ENCODE measurements at places on chromosomes 3 and 15. TPM values are rescaled to one million over a fixed set of nuclear protein-coding genes. Genes with fewer than 3 reads are reported as not detected.

The NKIRAS1 gene
- 3.8 TPM for total RNA-seq

The PARP15 gene
- total RNA-seq, result 40.6 TPM

The CORO2B gene
- total RNA-seq, result not detected

DNA sequence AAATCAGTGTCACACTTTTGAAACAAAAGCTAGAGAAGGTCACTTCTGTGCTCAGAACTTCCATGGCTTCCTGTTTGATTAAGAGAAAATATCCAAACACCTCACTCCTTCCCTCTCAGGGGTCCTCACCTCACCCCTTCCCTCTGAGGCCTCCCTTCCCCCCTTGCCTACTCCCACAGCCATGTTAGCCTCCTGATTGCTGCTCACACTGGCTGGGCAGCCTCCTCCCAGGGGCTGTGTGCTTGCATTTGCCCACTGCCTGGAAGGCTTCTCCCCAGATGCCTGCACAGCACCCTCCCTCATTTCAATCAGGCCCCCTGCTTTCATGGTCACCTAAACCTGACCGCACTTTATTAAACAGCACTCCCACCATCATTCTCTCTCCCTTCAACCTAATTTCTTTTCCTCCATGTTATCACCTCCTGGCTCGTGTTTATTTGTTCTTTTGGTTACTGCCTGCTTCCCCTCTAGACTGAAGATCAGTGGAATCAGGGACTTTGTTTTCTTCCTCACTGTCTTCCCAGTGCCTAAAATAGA, 10.4 kb downstream of the BOC start:
- no peaks in the 10 kb centered on the region for H3K36me3 ChIP-seq
- H3K4me1 ChIP-seq, result peaks cover 23% of the 10 kb centered on the region
- H3K27me3 ChIP-seq, result peaks cover 61% of the 10 kb centered on the region
- H3K4me3 ChIP-seq, result no peak overlapping the region
- DNase-seq, result no peak
- H3K27ac ChIP-seq, result no peak overlapping the region

DNA sequence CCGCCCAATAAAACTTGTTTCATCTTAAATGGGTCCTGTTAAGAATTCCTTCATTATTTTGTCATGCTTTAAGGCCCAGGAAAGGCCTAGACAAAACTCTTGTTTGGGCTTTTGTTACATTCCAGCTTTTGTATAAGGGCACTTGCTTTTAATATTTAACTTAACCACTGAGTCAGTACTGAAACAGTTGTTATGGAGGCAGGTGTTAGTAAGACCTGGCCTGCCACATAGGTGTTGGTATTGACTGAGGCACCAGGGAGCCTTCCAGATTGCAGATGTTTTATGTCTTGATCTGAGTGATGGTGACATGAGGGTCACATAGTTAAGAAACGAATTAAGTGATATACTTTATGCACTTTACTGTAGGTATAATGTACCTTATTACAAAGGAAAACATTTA, 274.9 kb upstream of the TGFBR2 start:
- no peak overlapping the region for H3K27ac ChIP-seq
- no peak for DNase-seq
- H3K27me3 ChIP-seq, result no peaks in the 10 kb centered on the region
- peaks cover 2% of the 10 kb centered on the region for H3K36me3 ChIP-seq

DNA sequence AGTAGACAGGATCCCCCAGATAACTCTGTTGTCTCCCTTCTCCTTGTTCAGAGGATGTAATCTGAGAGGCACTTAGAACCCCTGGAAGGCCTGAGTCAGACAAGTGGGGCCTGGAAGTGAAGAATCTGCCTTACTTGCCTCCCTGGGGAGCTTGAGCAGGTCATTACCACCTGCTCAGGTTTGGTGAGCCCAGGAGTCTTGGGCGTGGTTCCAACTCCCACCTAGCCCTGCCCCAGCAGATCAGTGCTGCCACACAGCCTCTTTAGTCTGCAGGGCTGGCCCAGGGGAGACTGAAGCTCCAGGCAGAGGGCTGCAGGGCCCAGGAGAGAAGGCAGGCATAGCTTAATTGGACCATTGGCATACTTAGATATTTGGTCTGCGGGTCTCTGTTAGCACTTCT, 230.0 kb downstream of the ERC2 start:
- H3K4me3 ChIP-seq, result no peak overlapping the region
- no peak overlapping the region for H3K27ac ChIP-seq
- H3K27me3 ChIP-seq, result peaks cover 9% of the 10 kb centered on the region
- DNase-seq, result no peak
- H3K36me3 ChIP-seq, result no peaks in the 10 kb centered on the region
- H3K4me1 ChIP-seq, result no peaks in the 10 kb centered on the region

DNA sequence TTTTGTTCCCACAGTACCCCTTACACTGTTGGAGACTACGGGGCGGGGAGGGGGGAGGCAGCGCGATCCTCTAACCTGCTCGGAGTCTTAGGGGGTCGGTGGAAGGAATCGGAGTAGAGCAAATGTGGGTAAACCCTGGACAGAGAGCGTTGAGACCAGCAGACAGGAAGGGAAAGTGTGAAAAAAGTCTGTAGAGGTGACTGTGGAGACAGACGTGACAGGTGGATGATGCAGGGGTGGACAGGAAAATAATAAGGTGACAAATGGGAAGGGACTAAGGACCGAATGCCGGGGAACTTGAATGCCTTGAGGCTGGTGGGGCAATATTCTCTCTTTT, 424 bp downstream of the EAF2 start:
- H3K4me1 ChIP-seq, result peaks cover 52% of the 10 kb centered on the region
- H3K4me3 ChIP-seq, result peak overlapping the region; percentile 86
- DNase-seq, result no peak
- peak overlapping the region; percentile 81 for H3K27ac ChIP-seq

DNA sequence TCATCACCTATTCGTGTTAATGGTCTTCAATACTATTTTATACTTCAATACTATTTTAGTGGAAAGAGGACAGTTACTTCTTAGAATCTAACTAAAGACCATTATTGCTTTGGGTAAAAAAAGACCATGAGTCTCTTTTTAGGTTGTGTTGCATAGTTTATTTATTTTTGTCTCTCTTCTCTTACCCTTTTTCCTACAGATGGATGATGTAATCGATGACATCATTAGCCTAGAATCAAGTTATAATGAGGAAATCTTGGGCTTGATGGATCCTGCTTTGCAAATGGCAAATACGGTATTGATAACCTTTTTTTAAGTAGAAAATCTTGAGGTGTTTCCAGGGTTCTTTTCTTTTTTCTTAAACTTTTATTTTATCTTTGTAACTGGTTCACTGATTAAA, 58.5 kb upstream of the SAMMSON start:
- no peak overlapping the region for H3K27ac ChIP-seq
- no peak overlapping the region for H3K4me3 ChIP-seq
- no peaks in the 10 kb centered on the region for H3K4me1 ChIP-seq
- H3K27me3 ChIP-seq, result no peaks in the 10 kb centered on the region
- DNase-seq, result no peak

- H3K27ac ChIP-seq, result no peak overlapping the region
- peaks cover 2% of the 10 kb centered on the region for H3K27me3 ChIP-seq
- H3K4me1 ChIP-seq, result no peaks in the 10 kb centered on the region
- no peaks in the 10 kb centered on the region for H3K36me3 ChIP-seq
These were observed 40.4 kb downstream of the ABTB1 start for GRCh38 chr3:127712881-127713771.

DNA sequence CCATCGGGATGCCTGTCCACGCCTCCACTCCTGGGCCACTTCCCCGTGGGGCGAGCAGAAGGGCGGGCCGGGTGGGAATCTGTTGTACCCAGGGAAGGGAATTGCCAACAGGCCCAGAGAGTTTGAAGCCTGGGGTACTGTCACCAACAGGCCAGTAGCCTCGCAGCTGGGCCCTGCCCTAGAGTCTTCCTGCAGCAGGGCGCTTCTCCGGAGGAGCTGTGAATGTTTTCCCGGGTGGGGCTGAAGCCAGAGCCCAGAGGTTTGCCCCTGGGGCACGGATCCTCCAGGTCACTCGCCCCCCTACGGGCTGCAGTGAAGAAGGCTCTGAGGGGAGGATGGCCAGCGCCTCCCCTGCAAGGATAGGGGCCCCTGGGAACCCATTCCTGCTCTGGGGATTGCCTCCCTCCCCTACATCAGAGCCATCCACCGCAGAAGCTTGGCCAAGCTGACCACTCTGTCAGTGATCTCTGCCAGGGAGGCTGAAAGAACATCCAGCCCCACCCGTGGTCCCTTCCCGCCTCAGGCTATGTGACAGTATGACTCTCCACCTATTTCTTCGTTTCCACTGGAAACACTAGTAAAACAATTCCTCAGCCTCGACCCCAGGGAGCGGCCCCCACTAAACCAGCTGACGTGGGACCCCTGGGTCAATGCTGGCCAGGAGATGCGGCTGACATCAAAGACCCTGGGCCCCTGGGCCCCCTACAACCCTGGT, 16.8 kb downstream of the CIDEC start:
- H3K36me3 ChIP-seq, result no peaks in the 10 kb centered on the region
- no peak overlapping the region for H3K4me3 ChIP-seq
- no peak overlapping the region for H3K27ac ChIP-seq
- peaks cover 10% of the 10 kb centered on the region for H3K27me3 ChIP-seq
- DNase-seq, result no peak

GRCh38 chr3:129609591-129610182, 3.2 kb upstream of the PLXND1 start:
- H3K27me3 ChIP-seq, result peaks cover 39% of the 10 kb centered on the region
- H3K4me3 ChIP-seq, result no peak overlapping the region
- H3K27ac ChIP-seq, result no peak overlapping the region
- no peaks in the 10 kb centered on the region for H3K36me3 ChIP-seq

- no peaks in the 10 kb centered on the region for H3K27me3 ChIP-seq
- H3K36me3 ChIP-seq, result peaks cover 4% of the 10 kb centered on the region
- DNase-seq, result peak; percentile 69
These were observed 54.2 kb downstream of the MAP4 start for GRCh38 chr3:47961815-47962606.

GRCh38 chr3:157491136-157491535, 12.1 kb downstream of the VEPH1 start:
- no peaks in the 10 kb centered on the region for H3K36me3 ChIP-seq
- H3K4me3 ChIP-seq, result no peak overlapping the region
- H3K4me1 ChIP-seq, result no peaks in the 10 kb centered on the region
- DNase-seq, result no peak
- peaks cover 8% of the 10 kb centered on the region for H3K27me3 ChIP-seq
- no peak overlapping the region for H3K27ac ChIP-seq

All from activated CD8-positive, alpha-beta memory T cell treated with anti-CD3 and anti-CD28 coated beads, Interleukin-2, amount 10 ng/mL, durations not matched to agents 7 days and 5 days (primary cell).